ENCODE measurements at places on chromosomes 5 and 9. TPM values are rescaled to one million over a fixed set of nuclear protein-coding genes. Genes with fewer than 3 reads are reported as not detected.

The MARVELD2 gene
- total RNA-seq, result 0.14 TPM

The HSPA9 gene
- 302 TPM for total RNA-seq

The NCS1 gene
- 60.0 TPM for total RNA-seq

The ARL14EPL gene
- 0.18 TPM for total RNA-seq

The TPM2 gene
- total RNA-seq, result 1,291 TPM

The LCN1 gene
- total RNA-seq, result 0.65 TPM

The FGD3 gene
- not detected for total RNA-seq

The FAM114A2 gene
- total RNA-seq, result 30.2 TPM

The GBA2 gene
- 16.8 TPM for total RNA-seq

Data from smooth muscle cell of bladder (primary cell).